ENCODE measurements at places on chromosomes 4 and X.

DNA sequence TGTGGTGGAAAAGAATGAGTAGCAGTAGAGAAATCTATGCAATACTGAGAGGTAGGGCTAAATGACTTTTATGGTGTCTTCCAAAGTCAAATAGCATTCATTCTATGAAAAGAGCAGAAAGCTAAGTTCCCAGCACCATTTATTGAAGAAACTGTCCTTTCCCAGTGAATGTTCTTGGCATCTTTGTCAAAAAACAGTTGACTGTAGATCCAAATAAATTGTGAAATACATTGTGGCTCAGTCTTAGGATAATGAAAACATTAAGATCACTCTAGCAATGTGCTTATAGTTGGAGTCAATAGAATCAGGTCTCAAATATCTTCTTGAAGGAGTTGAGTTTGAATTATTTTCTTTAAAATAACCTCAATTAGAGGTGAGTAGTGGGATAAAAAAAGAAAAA, 19.4 kb downstream of the AREG start:
- DNase-seq, result no peak

DNA sequence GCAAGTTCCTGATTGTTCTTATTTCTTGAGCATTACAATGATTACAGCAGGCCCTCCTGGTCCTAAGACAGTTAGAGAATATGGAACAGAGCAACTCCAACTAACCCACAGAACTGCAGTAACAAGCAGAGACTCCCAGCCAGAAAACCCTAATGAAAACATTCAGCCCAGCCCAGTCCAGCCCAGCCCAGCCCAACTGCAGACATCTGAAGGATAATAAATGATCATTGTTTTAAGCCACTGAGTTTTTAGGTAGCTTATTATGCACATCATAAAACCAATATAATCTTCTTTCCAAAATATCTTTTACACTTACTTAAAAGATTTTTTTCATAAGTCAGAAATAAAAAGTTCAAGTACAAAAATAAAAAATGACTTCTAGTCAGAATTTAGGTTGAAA, 51.3 kb downstream of the SPOCK3 start:
- DNase-seq, result no peak

DNA sequence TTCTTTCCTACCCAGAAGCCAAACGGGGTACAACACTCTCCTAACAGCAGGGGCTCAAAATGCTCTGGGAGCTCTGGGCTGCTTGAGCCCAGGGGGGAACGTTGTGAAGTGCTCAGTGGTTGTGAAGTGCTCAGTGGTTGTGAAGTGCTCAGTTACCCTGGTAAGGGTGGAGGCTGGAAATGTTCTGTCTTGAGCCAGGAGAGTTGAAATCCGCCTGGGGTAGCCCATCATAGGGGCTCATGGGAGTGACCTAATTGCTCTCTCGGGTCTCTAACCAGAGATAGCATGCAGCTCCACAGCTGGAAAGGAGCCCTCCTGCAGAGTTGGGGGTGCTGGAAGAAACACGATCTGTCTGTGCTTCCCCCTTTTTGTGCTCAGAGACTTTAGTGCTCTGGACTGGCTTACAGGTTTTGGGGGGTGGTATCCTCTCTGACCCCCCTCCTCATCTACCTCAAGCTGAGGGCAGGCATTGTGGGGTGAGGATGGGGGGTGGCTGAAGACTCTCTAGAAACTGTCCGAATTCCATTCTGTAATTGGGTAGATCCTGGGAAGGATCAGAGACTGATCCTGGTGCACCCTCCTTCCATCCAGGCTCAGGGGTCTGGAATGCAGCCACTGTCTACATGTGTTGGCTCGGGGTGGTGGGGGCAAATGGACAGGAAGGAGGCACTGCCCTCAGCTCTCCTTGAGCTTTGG, 2.7 kb downstream of the EFNB1 start:
- DNase-seq, result no peak

DNA sequence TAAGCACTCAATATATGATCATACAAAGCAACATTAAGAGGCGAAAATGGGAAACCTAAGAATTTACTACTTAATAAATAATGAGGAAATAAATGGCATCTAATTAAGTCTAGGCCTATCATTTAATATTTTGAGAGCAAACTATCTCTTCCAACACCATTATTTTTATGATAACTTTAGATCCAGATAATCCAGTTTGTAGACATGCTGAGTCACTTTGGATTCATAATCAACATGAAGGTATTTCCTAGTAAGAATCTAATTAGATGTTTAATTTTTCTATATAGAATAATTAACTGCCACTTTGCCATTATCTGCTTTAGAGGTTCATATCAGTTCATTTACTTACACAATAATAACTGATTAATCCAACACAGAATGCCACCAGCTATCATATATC, 336.2 kb downstream of the INPP4B start:
- no peak for DNase-seq

GRCh38 chr4:168852933-168853713, 156.9 kb downstream of the CBR4 start:
- DNase-seq, result no peak

DNA sequence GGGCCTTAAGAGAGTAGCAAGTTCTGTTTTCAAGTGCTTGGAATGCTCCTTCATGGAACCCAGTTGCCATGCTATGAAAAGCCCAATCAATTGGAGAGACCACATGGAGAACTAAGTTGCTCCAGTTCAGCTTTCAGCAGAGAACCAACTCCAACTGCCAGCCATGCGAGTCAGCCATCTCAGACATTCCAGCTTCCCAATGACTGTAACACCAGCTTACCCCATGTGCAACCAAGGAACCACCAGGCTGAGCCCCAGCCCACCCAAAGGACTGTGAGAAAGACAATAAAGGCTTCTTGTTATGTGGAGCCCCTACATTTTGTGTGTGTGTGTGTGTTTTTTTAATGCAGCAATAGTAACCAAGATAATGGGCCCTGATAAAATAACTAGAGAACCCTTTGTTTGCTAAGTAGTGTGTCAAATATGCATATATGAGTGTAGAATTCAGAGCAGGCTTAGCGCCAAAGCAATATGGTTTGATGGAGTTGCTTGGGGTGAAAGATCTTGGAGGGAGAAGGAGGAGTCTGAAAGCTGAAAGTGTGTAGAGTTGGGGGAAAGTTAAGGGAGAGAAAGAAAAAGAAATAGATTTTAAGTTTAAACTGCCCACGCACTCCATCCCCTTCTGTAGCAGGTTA, 35.0 kb upstream of the CCKAR start:
- peak; percentile 70 for DNase-seq

DNA sequence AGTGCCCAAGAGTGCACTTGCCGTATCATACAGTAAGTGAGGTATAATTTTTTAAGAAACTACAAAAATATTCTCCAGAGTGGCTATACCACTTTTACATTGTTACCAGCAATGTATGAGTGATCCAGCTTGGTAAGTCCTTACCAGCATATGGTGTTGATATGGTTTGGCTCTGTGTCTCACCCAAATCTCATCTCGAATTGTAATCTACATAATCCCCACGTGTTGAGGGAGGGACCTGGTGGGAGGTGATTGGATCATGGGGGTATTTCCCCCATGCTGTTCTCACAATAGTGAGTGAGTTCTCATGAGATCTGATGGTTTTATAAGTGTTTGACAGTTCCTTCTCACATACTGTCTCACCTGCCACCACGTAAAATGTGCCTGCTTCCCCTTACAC, 44.8 kb downstream of the RBMX start:
- DNase-seq, result no peak

GRCh38 chr4:25500626-25501316, 123.7 kb downstream of the ANAPC4 start:
- no peak for DNase-seq

- DNase-seq, result peak; percentile 55
Observed at GRCh38 chr4:3871181-3871852, 105.1 kb downstream of the ADRA2C start.

- DNase-seq, result peak; percentile 27
Observed at GRCh38 chr4:47913330-47913729, 1.1 kb downstream of the NFXL1 start.

GRCh38 chrX:39705290-39705689, 392.5 kb downstream of the BCOR start:
- DNase-seq, result peak; percentile 76

GRCh38 chr4:6192245-6192644, 8.1 kb downstream of the JAKMIP1 start:
- no peak for DNase-seq

- DNase-seq, result no peak
Observed at GRCh38 chr4:146098978-146099377, 76.5 kb upstream of the LSM6 start.

- peak; percentile 13 for DNase-seq
Observed at GRCh38 chrX:134764202-134764785, 106.0 kb upstream of the PLAC1 start.

DNA sequence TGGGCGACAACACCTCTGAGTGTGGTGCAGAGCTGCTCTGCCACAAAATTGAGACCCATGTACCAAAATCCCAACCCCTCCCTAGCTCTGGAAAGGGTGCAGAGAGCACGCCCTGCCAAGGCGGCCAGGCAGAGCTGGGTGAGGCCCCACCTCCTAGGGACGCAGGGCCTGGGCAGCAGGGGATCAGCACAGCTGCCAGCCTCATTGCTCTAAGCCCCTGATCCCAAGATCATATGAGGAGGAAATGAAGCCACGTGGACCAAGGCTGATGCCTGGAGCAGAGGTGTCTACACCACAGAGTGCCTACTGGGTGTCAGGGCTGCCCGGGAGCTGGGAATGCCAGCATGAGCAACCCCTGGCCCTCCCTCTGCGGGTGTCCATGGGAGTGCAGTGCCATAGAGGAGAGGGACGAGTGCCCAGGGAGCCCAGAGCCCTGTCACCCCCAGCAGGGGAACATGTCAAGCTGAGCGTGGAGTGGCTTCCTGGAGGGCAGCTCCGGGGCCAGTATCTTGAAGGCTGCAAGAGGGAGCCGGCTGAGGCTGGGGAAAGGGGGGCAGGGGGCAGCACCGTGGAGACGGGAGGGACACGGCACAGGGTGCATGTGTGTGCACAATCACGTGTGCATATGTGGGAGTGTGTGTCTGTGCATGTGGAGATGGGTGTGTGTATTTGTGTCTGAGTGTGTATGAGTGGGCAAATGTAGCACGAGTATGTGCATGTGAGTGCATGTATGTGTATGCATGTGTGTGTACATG, 63.9 kb upstream of the PSAPL1 start:
- no peak for DNase-seq

GRCh38 chr4:20428436-20429160, 176.9 kb downstream of the SLIT2 start:
- DNase-seq, result no peak

DNA sequence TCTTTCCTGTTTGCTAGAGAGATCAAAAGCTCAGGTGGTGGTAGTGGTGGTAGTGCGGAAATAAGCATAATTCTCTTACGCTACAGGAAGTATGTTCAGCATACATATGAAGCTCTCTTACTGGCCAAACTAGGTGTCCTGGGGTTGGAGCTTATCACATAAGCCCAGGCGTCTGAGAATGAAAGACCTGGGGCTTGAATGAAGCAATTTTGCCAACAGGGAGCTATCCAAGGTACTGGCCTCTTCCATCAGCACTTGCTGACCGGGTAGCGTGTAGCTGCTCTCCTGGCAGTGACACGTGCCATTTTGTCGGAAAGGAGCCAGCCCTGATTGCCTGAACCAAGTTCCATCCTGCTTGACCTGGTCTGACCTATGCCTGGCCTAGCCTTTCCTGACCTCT, 65.9 kb upstream of the HPF1 start:
- DNase-seq, result peak; percentile 67

- DNase-seq, result no peak
Observed at GRCh38 chr4:180610324-180610723, 1632.9 kb upstream of the TENM3 start.

DNA sequence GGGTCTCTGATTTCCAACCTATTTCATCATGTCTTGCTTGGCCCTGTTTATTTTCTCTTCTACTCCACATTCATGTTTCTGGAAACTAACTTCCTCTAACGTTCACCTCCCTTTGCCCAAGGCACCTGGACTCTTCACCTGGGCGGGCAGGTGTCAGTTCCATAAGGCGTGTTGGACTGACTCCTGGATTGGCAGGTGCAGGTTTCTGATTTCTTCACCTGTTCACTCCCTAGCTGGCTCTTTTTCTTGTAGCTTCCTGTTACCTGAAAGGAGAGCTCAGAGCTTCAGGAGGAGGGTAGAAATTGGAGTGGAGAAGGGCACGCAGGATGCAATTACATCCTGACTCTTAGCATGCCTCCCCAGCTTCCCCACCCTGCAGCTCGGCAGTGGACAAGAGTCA, 350.8 kb upstream of the KLF3 start:
- no peak for DNase-seq

GRCh38 chr4:25065431-25065858, 34.7 kb upstream of the LGI2 start:
- no peak for DNase-seq

- DNase-seq, result peak; percentile 47
Observed at GRCh38 chr4:41346306-41347061, 89.8 kb downstream of the UCHL1 start.

- DNase-seq, result no peak
Observed at GRCh38 chr4:182494103-182494502, 250.9 kb downstream of the TENM3 start.

GRCh38 chrX:56550667-56551066, 12.8 kb upstream of the UBQLN2 start:
- no peak for DNase-seq

- peak; percentile 16 for DNase-seq
Observed at GRCh38 chr4:123744664-123745290, 348.2 kb downstream of the SPRY1 start.

DNA sequence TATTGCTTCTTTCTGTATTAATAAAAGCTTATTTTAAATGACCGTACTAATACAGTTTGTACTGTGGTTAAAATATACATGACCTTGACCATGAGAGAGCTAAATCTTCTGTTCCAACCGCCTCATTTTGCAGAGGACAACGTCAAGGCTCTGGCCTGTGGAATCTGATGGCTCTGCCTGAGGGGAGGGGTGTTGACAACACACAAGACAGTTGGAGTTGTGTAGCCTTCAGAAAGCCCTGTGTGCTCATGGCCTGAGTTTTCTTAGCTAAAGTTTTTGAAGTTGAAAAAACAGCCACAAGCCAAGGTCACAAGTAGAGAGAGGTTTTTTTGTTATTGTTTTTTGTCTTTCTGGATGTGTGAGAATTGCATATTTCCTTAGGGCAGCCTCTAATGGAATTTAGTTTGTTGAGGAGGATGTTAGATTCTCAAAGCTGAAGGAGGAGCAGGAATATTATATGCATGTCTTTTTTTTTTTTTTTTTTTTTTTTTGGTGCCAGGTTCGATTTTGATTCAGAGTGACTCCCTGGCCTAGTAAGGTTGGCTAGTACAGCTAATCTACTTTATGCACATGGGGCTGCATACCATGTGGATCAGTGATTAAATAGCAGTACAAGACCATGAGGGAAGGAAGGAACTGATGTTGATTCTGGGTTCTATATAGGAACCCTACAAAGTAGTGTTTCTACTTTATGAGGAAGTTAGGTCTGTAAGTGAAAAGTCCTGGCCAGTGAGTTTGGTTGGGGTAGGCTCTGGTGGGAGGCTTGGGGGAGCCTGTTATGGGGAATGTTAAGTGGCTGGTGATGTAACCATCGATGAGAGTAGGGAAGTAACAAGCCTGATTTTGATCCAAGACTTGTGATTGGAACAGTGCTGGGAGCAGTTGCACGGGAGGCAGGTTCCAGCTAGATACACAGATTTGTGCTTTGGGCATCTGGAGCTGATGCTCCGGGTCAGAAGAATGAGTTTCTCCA, 20.3 kb downstream of the SMS start:
- no peak for DNase-seq
